Nephron progenitor cell (in vitro differentiated cells): ENCODE measurements at places on chromosomes 11 and 22.

- DNase-seq = no peak
Measured at GRCh38 chr11:45451766-45452440, 165.8 kb upstream of the SYT13 start.

DNA sequence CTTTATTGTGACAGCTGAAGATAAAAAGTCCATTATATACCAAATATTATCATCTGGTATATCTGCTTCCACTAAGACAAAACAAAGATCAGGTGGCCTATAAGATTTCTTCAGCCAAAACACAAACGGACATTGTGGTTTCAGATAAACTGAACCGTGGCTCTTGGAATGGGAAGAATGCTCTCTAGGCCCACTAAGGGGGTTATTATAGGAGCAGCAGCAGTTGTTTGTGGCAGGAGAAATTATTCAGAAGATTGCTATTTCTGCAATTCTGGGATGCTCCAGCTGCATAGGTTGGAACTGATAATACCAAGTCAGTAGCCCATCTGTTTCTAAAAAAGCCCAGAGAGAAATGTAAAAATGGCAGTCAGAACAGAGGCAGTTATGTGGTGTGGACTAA, 145.3 kb downstream of the NCAM1 start:
- no peak for DNase-seq

DNA sequence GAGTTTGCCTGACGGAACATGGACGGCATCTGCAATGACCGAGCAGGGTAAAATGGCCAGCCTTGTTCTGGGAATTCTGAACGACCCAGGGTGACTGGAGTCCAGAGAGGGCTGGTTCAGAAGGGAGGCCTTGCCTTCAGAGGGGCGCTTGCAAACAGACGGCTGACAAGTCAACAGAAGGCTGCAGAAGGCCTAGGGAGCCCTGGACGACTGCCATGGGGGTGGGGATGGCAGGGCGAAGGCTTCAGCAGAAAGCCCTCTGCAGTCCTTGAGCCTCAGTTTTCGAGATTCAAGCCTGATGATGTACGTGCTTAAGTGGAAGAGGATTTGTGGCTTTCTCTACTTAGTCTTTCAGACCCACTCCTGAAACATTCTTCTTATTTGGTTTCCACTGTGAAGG, 117.1 kb upstream of the TBCEL start:
- DNase-seq = no peak

DNA sequence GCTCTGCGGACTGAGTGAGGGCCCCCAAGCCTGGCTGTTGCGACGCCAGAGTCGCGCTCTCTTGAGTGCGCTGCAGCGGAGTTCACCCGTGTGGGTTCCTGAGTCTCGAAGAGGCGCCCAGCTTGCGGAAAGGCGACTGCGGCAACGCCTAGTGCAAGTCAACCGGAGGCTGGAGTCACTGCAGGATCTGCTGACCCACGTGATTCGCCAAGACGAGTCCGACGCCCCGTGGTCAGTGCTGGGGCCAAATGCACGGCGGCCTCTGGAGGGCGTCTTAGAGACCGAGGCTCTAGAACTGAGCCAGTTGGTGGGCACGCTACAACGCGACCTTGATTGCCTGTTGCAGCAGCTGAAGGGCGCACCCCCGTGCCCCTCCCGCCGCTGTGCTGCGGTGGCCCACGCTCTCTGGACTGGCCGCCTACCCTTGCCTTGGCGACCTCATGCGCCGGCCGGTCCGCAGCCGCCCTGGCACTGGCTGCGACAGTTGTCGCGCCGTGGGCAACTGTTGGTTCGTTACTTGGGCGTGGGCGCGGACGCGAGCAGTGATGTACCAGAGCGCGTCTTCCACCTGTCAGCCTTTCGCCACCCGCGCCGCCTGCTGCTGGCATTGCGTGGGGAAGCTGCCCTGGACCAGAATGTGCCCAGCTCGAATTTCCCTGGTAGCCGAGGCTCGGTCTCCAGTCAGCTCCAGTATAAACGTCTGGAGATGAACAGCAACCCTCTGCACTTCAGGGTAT, 32.6 kb downstream of the RRP8 start:
- DNase-seq = no peak

- no peak for DNase-seq
Measured at GRCh38 chr11:120086651-120087050, 51.3 kb downstream of the TRIM29 start.

DNA sequence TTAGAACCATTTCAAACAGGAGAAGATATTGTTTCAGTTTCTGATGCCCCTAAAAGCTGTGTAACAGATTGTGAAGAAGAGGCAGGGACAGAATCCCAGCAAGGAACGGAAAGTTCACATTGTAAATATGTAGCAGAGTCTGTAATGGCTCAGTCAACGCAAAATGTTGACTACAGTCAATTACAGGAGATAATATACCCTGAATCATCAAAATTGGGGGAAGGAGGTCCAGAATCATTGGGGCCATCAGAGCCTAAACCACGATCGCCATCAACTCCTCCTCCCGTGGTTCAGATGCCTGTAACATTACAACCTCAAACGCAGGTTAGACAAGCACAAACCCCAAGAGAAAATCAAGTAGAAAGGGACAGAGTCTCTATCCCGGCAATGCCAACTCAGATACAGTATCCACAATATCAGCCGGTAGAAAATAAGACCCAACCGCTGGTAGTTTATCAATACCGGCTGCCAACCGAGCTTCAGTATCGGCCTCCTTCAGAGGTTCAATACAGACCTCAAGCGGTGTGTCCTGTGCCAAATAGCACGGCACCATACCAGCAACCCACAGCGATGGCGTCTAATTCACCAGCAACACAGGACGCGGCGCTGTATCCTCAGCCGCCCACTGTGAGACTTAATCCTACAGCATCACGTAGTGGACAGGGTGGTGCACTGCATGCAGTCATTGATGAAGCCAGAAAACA, 40.8 kb downstream of the IGLL1 start:
- DNase-seq = peak; percentile 75

DNA sequence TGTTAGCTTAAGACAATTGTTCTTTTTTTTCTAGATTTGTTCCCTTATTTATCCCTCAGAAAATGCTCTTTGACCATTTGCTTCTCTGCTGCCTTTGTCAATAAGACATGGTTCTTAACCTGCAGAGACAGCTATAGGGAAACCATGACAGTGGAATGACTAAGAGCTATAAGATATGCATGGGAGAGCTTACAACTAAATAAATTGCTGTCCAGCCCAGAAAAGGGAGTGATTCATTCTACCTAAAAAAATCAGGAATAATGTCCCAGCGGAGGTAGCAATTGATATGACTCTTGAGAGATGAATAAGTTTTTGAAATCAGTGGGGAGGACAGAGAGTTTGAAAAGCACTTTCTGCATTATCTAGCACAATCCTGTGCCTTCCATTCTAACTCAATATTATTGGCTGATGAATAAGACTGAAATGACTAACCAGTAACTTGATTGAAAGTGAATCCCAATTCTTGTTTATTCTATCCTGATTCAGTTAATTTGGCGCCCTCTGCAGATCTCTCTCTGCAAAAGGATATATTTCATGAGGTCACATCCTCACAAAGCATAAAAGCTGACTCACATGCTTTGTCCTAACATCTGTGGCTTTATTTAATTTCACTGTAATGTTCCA, 680.5 kb upstream of the API5 start:
- DNase-seq = no peak

GRCh38 chr11:46352063-46352841, 5.0 kb downstream of the DGKZ start:
- DNase-seq = peak; percentile 82

- no peak for DNase-seq
Measured at GRCh38 chr11:43172477-43172876, 139.3 kb upstream of the API5 start.

DNA sequence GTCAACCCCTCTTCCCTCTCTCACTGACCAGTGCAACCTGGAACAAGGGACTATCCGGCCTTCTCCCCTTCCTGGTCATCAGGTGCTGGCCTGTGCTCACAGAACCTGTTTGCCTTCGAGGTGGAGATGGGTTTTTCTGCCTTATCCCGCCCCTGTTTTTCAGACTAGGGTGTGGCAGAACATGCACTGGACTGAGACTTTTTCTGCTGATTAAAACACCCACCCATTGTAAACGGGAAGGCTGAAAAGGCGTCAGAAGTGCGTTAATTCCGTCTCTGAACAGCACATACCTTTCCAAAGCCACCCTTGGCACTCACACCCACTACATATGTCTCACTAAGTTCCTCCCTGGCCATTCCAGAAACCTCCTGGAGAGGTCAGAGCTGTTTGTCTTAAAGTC, 4.4 kb upstream of the B3GNT6 start:
- DNase-seq = no peak

DNA sequence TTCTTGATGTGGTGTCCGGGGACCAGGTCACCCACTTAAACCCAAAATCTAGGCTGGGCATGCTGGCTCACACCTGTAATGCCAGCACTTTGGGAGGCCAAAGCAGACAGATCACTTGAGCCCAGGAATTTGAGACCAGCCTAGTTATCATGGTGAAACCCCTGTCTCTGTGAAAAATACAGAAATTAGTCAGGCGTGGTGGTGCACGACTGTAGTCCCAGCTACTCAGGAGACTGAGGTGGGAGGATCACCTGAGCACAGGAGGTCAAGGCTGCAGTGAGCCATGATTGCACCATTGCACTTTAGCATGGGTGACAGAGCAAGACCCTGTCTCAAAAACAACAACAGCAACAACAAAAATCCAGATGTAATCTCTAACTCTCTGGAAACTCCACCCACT, 30.3 kb upstream of the FJX1 start:
- no peak for DNase-seq

DNA sequence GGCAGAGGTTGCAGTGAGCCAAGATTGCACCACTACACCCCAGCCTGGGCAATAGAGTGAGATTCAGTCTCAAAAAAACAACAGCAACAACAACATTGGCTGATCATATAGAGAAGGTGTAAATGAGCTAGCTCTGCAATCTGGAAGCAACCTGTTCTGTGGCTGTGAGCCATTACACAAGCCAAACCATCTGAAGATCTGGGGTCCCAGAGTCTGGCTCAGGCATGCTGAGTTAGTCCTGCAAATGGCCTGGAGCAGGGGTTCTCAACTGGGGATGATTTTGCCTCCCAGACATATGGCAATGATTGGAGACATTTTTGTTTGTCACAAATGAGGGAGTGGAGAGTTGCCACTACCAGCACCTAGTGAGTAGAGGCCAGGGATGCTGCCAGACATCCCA, 42.3 kb upstream of the RAB1B start:
- no peak for DNase-seq

- no peak for DNase-seq
Measured at GRCh38 chr22:38940811-38941384, 16.5 kb upstream of the APOBEC3A start.

DNA sequence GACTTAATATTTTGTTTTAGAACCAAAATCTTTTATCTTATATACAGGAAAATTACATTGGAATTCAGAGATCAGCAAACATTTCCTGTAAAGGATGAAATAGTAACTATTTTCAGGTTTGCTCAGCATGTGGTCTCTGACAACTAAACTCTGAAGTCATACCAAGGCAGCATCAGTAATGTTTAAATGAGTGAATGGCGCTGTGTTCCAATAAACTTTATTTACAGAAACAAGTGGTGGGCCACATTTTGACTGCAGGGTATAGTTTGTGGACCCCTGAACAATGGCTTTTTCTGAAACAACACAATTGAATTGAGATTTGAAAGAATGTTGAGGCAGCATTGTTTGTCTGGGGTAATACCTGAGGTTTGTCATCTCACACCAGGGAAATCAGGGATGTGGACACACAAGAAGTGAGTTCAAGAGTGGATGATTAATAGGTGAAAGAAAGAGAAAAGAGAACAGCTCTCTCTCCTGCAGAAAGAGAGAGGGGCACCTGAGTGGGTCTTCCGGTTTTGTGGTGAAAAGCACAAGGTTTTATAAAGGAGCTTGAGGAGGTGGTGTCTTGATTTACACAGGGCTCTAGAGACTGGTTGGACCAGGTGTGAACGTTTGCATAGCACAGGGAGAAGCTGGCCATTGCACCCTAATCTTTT, 113.5 kb upstream of the VPREB1 start:
- no peak for DNase-seq

DNA sequence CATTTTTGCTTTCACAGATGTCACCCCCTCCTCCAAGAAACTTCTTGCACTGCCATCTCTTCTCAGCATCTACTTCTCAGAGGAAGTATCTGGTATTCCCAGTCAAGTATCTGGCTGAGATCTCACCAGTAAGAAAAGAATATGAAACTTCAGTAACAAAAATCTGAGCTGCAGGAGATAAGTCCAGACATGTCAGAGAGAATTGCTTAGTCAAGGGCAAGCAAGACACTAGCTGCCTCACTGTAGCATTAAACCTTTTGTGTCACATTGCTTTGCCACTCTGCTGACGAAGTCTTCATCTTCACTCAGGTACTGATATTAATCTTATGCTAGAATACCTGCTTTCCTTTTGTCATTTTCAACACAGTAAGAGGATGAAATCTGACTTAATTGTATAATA, 70.6 kb upstream of the ZC3H12C start:
- no peak for DNase-seq

- DNase-seq = no peak
Measured at GRCh38 chr11:10550503-10551289, 9.7 kb upstream of the RNF141 start.

DNA sequence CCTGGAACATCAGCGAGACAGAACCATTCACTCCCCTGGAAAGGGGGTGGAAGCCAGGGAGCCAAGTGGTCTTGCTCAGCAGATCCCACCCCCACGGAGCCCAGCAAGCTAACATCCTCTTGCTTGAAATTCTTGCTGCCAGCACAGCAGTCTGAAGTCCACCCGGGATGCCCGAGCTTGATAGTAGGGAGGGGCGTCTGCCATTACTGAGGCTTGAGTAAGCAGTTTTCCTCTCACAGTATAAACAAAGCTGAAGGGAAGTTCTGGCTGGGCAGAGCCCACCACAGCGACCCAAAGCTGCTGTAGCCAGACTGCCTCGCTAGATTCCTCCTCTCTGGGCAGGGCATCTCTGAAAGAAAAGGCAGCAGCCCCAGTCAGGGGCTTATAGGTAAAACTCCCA, 764.8 kb upstream of the LUZP2 start:
- no peak for DNase-seq

DNA sequence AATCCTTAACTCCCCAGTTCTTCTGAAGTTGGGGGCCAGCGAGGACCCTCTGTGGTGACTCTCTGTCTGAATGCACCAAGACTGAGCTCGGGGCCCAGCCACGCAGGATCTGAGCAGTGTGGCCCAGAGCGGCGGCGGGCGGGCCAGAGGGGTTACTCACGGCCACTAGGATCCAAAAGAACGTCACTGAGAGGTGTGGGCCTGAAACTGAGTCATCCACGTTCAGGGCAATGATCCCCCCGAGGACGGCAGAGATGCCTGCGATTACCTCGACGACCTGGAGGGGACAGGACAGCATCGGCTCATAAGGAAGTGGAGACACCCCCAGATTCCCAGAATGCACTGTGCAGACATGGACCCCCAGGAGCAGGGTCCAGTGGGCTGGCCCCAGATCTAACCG, 11.2 kb downstream of the MLC1 start:
- no peak for DNase-seq

DNA sequence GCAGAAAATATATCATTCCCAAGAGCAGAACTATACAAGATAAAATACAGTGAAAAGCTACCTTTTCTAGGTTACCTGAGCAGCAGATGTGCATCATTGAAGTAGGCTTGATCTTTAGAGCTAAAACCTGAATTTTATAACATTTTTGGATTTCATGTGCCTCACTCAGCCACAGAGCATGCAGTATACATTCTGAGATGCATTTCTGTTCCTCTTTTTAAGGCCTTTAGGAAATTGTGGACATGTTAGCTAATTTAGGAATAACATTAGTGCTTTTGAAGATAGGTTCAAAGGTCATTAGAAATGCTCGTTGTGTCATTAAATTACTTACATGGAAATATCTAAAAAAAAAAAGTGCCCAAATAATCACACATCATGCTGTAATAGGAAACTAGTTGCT, 230.6 kb upstream of the PDGFD start:
- no peak for DNase-seq

- peak; percentile 76 for DNase-seq
Measured at GRCh38 chr11:73288873-73289707, 17.0 kb downstream of the P2RY6 start.

- DNase-seq = no peak
Measured at GRCh38 chr11:19952116-19952605, 208.1 kb downstream of the DBX1 start.
